ENCODE measurements at places on chromosomes 4 and X. TPM values are rescaled to one million over a fixed set of nuclear protein-coding genes. Genes with fewer than 3 reads are reported as not detected.

Gene INPP4B
- total RNA-seq = 20.2 TPM

Gene AGTR2
- not detected for total RNA-seq

Gene MMRN1
- total RNA-seq = 0.35 TPM

Gene FRG2
- total RNA-seq = not detected

Gene SULT1B1
- total RNA-seq = 13.7 TPM

Gene FHDC1
- under 0.01 TPM for total RNA-seq

Gene IBSP
- not detected for total RNA-seq

Gene FRAS1
- 6.4 TPM for total RNA-seq

Gene GLOD5
- total RNA-seq = not detected

Gene MAP9
- 2.1 TPM for total RNA-seq

Gene KCTD8
- 0.47 TPM for total RNA-seq

Gene GUCY1A1
- total RNA-seq = 0.08 TPM

Gene HMGB3
- total RNA-seq = 3.6 TPM

Gene ADH7
- total RNA-seq = not detected

Gene DAPP1
- total RNA-seq = 0.59 TPM

Gene WDR17
- 0.15 TPM for total RNA-seq

Gene DCAF4L1
- 0.12 TPM for total RNA-seq

Gene UCP1
- not detected for total RNA-seq

Gene TMEM185A
- total RNA-seq = 37.3 TPM

Data from smooth muscle cell of the coronary artery (primary cell).